ENCODE measurements at places on chromosomes 3 and 15. TPM values are rescaled to one million over a fixed set of nuclear protein-coding genes. Genes with fewer than 3 reads are reported as not detected.

The CDHR4 gene
- under 0.01 TPM for total RNA-seq

The ANKUB1 gene
- total RNA-seq = not detected

The ADGRG7 gene
- not detected for total RNA-seq

The ACP3 gene
- total RNA-seq = 1.3 TPM

The FAM3D gene
- not detected for total RNA-seq

The CASR gene
- total RNA-seq = not detected

The TMF1 gene
- 51.0 TPM for total RNA-seq

The SYNPR gene
- total RNA-seq = not detected

The ARGFX gene
- total RNA-seq = not detected

The RTP3 gene
- not detected for total RNA-seq

The C2CD4B gene
- not detected for total RNA-seq

The COL6A6 gene
- 1.2 TPM for total RNA-seq

The ASB14 gene
- not detected for total RNA-seq

The C3orf85 gene
- total RNA-seq = not detected

The PRKCI gene
- 86.7 TPM for total RNA-seq

The DISP2 gene
- total RNA-seq = 0.09 TPM

The SLC9C1 gene
- 0.14 TPM for total RNA-seq

The BHLHE40 gene
- 33.2 TPM for total RNA-seq

The SETMAR gene
- total RNA-seq = 8.8 TPM

The IL17RE gene
- total RNA-seq = 0.14 TPM

The CFAP100 gene
- total RNA-seq = not detected

The OCA2 gene
- total RNA-seq = not detected

The SLC6A20 gene
- not detected for total RNA-seq

The SPSB4 gene
- total RNA-seq = not detected

The OXTR gene
- total RNA-seq = 0.57 TPM

The BSN gene
- under 0.01 TPM for total RNA-seq

The SKOR1 gene
- 0.09 TPM for total RNA-seq

The LEKR1 gene
- 0.43 TPM for total RNA-seq

The CMC1 gene
- 2.4 TPM for total RNA-seq

The PRICKLE2 gene
- 59.9 TPM for total RNA-seq

The TATDN2 gene
- 7.1 TPM for total RNA-seq

The NDN gene
- 41.5 TPM for total RNA-seq

The GOLGA8R gene
- total RNA-seq = 2.1 TPM

The EEF1AKMT4 gene
- total RNA-seq = 3.4 TPM

The C3orf52 gene
- 10.5 TPM for total RNA-seq

The BCL2A1 gene
- 2.7 TPM for total RNA-seq

The HOMER2 gene
- 2.6 TPM for total RNA-seq

The RPL39L gene
- total RNA-seq = 12.2 TPM

The CPNE4 gene
- not detected for total RNA-seq

The UNC13C gene
- not detected for total RNA-seq

The ATP13A4 gene
- total RNA-seq = 0.18 TPM

The CD200 gene
- total RNA-seq = 4.0 TPM

The PAQR9 gene
- not detected for total RNA-seq

The GADL1 gene
- not detected for total RNA-seq

The AADACL2 gene
- total RNA-seq = not detected

The UACA gene
- 87.3 TPM for total RNA-seq

The PLA2G4B gene
- 0.71 TPM for total RNA-seq

The FBXO40 gene
- total RNA-seq = not detected

The SERPINI2 gene
- not detected for total RNA-seq

The UCN2 gene
- total RNA-seq = 0.83 TPM

The COX5A gene
- 34.6 TPM for total RNA-seq

The CEP70 gene
- 22.2 TPM for total RNA-seq
